ENCODE measurements at places on chromosomes 1 and 21.
A peak's percentile ranks its signal among the peaks of the same experiment; 100 is the strongest.

DNA sequence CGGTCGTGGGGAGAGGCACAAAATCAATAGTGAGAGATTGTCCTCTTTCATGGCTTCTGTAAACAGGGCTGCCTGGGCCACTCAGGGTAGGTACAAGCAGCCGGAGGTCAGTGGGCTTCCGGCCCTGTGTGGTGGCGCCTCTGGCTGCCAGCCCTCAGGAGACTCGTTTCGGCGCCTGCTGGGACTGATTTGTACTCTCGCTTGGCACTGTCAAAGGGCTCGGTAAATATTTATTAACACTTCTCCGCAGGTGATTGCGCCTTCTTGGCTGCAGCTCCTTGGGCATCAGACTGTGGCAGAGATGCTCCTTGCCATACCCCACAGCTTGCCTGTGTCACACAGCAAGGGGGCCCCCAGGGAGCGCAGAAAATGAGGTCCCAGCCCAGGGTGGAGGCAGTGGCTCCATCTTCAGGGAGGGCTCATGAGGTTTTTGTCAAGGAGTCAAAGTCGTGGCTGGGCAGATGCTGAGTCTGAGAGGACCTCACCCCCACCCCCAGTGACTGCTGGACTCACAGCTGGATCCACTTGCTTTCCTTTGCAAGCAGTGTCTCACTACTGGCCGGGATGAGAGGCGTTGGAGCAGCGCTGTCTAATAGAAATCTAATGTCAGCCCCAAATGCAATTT lies 262.5 kb downstream of the GRIK3 start:
- no peak overlapping the region for H3K4me3 ChIP-seq
- H3K27me3 ChIP-seq = no peaks in the 10 kb centered on the region
- H3K4me1 ChIP-seq = no peaks in the 10 kb centered on the region
- no peaks in the 10 kb centered on the region for H3K36me3 ChIP-seq
- DNase-seq = no peak

DNA sequence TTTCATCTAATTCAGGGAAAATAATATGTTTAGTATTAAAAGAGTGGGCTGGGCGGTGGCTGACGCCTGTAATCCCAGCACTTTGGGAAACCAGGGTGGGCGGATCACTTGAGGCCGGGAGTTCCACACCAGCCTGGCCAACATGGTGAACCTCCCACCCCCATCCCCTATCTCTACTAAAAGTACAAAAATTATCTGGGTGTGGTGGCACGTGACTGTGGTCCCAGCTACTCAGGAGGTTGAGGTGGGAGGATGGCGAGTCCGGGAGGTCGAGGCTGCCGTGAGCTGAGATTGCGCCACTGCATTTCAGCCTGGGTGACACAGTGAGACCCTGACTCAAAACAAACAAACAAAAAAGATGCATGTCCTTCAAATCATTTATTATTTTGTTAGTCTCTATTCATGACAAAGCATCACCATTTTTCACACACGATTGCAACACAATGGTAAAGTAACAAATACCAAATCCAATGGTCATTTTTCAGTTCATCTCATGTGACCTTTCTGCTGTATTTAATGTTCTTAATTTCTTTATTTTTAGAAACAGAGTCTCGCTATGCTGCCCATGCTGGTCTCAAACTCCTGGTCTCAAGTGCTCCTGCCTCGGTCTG lies 1.0 kb downstream of the MSH4 start:
- DNase-seq = no peak
- no peak overlapping the region for H3K27ac ChIP-seq
- no peaks in the 10 kb centered on the region for H3K4me1 ChIP-seq

DNA sequence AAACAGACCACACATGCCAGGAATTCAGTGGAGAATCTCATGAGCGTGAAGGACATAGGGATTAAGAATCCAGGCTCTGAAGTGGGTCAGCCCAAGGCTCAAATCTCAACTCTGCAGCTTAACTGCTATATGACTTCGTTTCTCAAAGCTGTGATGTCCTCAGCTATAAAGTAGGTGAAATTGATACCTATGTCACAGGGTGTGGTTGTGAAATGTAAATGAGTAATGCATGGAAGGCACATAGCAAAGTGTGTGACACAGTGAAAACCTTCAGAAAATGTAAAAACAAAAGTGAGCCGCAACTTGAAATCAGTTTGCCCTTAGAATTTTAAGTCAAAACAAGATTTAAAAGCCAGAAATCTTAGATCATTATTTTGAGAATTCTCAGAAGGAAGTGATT lies 145.7 kb upstream of the PRMT6 start:
- H3K36me3 ChIP-seq = no peaks in the 10 kb centered on the region
- DNase-seq = no peak
- H3K4me1 ChIP-seq = no peaks in the 10 kb centered on the region
- no peaks in the 10 kb centered on the region for H3K27me3 ChIP-seq

DNA sequence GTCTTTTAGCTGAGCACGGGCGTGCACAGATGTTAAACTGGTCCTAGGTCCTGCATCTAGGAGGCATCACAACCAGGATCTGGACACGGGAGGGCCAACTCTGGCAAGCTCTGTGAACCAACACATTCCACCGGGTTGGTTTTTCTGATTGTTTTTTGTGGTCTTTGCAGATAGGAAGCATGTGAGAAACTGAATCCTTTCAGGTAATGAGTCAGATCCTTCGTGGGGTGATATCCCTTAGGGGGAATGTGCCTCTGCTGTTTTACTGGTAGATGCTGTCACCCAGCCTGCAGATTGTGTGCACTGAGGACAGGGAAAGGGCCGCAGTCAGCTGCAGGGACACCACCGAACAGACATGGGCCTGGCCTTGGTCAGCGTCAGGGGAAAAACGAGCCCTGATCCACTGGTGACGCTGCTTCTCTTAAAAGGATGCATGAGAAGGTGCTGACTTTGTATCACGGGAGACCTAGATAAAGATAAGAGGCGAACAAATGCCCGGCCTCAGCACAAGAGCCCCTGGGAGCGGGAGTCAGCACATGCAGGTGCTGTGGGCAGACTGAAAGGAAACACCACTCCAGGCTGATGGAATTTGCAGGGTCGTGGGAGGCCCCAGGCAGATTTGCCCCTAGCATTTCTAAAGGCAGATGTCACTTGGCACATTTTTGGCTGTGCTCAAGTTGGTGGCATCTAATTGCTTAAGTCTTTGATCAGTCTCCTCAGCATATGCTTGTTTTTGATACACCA lies 51.1 kb downstream of the DOP1B start:
- peaks cover 70% of the 10 kb centered on the region for H3K4me1 ChIP-seq
- H3K27me3 ChIP-seq = no peaks in the 10 kb centered on the region
- H3K4me3 ChIP-seq = no peak overlapping the region
- H3K27ac ChIP-seq = peak overlapping the region; percentile 77
- DNase-seq = peak; percentile 87

DNA sequence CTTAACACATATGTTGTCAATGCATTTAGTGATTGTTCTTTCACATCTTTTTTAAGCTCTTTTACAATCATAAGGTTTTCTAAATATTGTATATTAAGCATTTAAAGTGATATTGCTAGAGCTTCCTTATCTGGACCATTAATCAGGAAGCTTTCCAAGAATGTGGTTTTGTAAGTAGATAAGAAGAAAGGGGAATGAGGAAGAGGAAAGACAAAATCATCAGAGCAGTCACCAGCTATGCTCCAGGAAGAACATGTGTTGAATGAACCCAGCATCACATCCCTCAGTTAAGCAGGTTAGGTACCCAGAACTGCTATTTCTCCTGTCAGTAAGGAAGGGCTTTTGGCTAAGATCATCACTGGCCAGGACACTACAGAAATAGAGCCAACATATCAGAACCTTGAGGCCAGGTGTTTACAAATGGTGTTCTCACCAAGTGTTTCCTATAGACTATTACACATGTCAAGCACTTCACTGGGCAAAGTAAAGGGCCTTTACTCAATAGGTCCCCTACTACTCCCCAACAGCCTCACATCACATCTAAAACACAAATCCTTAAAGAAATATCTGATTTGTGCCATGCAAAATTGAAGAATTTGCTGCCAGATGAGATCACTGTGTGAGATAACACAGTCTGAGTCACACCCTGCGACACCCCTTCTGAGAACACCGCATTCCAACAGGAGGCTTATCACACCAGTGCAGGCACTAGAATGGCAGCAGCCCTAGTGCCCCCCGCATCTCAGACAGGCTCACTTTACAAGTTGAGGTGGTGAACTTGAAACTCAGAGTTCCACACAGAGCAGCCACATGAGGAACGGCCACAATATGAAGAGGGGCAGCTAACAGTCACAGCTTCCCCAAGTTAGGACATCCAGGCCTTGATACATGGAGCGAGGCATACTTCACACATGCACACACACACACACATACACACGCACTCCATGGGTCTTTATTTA lies 1.8 kb upstream of the SPRR2A start:
- no peaks in the 10 kb centered on the region for H3K36me3 ChIP-seq
- no peaks in the 10 kb centered on the region for H3K27me3 ChIP-seq
- H3K4me1 ChIP-seq = no peaks in the 10 kb centered on the region
- no peak overlapping the region for H3K27ac ChIP-seq
- no peak overlapping the region for H3K4me3 ChIP-seq

GRCh38 chr1:58785442-58786058 lies 1.7 kb upstream of the JUN start:
- peak overlapping the region; percentile 98 for H3K27ac ChIP-seq
- no peaks in the 10 kb centered on the region for H3K27me3 ChIP-seq
- H3K4me1 ChIP-seq = peaks cover 12% of the 10 kb centered on the region
- H3K4me3 ChIP-seq = peak overlapping the region; percentile 87

- H3K36me3 ChIP-seq = no peaks in the 10 kb centered on the region
- no peaks in the 10 kb centered on the region for H3K4me1 ChIP-seq
- DNase-seq = peak; percentile 20
- H3K27me3 ChIP-seq = peaks cover 37% of the 10 kb centered on the region
- no peak within 1 kb of the TSS for H3K27ac ChIP-seq
- no peak within 1 kb of the TSS for H3K4me3 ChIP-seq
Observed at GRCh38 chr1:52632732-52633290, at the start of gene SHISAL2A. SHISAL2A (plus strand) TSS chr1:52633168; CDS start chr1:52633494, 326 bp downstream.

DNA sequence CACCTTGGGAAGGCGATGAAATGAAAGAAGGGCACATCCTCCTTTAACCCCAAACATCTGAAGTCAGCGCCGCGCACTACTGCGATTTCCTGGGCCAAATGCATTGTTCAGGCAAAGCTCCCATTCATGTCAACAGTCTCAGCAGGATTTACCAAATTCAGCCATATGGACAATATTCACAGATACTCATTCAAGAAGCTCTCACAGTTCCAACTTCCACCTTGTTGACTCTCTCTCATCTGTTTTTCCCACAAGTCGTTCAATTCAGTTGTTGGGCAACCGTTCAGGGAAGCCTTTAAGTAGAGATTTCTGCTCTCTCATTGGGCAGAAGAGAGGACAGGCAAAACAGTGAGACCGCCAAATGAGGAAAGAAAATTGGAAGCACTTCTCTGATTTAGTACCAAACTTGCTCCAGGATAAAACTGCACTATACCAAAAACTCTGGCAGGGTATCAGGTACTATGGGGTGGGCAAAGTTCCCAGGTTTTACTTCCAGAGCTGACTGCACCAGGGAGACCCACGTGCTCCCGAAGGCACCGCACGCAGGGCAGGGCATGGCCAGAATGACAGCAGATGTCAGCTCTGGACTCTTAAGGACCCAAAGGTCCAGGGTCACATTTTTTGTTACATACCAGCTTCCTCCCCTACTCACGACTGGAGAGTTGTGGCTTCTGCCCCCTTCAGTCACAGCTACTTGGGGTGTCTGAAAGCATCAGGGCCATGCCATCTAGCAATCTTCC lies 668.8 kb downstream of the KIF26B start:
- no peaks in the 10 kb centered on the region for H3K27me3 ChIP-seq
- peaks cover 12% of the 10 kb centered on the region for H3K4me1 ChIP-seq
- H3K4me3 ChIP-seq = no peak overlapping the region
- DNase-seq = no peak

- no peak for DNase-seq
- H3K27me3 ChIP-seq = no peaks in the 10 kb centered on the region
- no peak overlapping the region for H3K4me3 ChIP-seq
- H3K36me3 ChIP-seq = no peaks in the 10 kb centered on the region
- H3K4me1 ChIP-seq = no peaks in the 10 kb centered on the region
Observed at GRCh38 chr1:125087691-125088090, 3902.9 kb downstream of the SRGAP2C start.

Data from astrocyte (in vitro differentiated cells and primary cell).